ENCODE measurements at places on chromosomes 5 and 9.

GRCh38 chr5:50401336-50401735 lies 39.8 kb downstream of the EMB start:
- DNase-seq, result no peak

- DNase-seq, result no peak
Observed at GRCh38 chr5:76766746-76767145, 50.8 kb downstream of the F2R start.

DNA sequence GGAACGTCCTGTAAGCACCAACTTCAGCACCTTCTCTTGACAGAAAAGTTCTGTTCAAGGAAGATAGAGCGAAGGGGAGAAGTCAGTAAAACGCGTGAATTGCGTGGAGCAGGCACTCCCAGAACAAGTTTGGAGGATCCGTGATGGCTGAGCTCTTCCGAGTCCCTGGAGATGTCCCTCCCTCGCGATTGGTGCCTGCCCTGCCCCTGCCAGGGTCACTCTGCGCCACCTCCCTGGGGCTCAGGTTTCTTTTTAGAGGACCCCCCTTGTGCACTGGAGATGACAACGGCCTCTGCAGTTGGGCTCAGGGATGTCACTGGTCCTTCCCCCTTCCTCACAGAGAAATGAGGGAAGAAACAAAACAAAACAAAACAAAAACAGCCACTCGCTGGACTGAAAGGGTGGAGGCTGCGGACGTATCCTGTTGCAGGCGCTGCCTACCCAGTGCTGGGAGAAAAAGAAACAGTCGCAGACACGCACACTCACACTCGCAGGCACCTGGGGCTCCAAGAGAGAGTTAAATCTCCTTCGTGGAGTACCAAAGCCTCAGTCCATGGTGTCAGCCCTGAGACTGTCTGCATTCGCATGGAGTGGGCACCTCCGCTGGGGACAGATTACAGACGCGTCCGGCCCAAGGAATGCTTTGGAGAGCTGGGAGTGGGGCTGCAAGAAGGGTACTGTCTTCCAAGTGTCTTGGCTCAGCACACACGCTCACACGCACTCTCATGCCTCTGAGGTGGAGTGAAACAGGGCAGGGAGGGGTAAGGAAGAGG lies 512.7 kb downstream of the SLCO4C1 start:
- DNase-seq, result no peak

GRCh38 chr5:73351593-73351992 lies 97.0 kb downstream of the FOXD1 start:
- DNase-seq, result no peak

- DNase-seq, result no peak
Observed at GRCh38 chr5:179313849-179314521, 31.3 kb downstream of the ADAMTS2 start.

- no peak for DNase-seq
Observed at GRCh38 chr5:39437467-39437866, 12.7 kb upstream of the DAB2 start.

DNA sequence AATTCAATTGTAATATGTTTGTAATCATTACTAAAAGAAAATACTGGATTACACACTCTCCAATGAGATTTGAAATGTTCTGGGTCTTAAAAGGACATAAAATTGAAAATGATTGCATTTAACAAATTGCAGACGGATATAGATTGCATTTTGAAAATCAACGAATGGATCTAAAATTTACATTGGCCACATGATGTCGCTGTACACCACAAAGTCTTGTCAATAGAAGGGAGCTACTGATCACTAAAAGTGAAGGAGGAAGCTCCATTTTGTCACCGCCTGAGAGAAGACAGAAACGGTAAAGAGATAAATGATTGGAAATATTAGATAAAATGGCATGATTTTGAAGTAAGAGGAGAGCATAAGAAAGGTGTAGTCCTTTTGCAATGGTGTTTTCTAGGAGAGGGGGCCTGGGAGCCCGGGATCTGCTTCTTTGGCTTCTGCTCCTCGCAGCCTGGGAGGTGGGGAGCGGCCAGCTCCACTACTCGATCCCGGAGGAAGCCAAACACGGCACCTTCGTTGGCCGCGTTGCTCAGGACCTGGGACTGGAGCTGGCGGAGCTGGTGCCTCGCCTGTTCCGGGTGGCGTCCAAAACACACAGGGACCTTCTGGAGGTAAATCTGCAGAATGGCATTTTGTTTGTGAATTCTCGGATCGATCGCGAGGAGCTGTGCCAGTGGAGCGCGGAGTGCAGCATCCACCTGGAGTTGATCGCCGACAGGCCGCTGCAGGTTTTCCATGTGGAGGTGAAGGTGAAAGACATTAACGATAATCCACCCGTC lies at the start of gene PCDHA1:
Gene PCDHA1 (plus strand): TSS at position 236 of the 782 bp plus-strand sequence.
- no peak for DNase-seq

DNA sequence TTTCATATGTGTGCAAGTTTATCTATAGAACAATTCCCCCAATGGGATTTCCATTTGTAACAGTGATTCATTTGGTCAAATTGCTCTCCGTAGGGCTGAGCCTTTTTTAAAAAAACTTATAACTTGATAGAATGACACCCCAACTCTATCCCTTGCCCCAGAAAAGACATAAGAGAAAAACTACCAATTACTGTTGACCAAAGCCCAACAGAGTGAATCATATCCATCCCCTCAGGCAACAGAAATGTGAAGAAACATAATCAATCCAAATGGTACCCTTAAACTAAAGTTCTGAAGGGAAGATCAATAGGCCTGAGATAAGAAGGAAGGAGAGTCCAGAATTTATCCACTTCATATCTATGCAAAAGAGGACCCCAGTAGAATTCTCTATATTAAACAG lies 17.8 kb downstream of the TICAM2 start:
- DNase-seq, result no peak

DNA sequence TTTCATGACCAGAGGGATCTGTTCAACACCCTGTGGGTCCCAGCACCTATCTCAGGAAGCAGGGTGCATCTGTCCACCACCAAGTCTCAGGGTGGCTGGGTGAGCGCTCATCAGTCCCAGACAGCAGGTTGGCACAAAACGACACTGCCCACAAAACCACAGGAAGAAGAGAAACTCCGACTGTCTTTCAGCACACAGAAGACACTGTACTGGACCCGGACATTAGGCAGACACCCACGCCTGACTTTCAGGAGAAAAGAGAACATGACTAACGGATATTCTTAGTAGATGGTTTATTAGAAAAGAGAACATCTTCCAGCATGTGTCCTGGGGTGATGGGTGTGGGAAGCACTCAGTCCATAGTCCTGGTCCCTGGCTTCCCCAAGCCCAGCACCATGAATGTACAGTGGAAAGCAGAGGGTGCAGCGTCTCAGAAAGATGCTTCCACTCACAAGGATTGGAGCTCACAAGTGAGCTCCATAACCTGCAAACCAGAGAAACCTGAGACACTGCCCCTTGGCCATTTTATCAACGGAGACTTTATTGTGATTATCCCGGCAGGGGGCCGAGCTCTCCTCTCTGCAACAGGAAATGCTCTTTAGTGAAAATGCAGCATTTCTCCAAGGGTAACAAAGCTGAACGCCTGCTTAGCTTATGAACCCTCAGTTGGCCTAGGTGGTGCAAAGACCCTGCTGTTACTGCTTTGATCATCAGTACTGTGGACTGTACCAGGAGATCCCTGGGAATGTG lies 35.8 kb upstream of the LCP2 start:
- DNase-seq, result peak; percentile 47

DNA sequence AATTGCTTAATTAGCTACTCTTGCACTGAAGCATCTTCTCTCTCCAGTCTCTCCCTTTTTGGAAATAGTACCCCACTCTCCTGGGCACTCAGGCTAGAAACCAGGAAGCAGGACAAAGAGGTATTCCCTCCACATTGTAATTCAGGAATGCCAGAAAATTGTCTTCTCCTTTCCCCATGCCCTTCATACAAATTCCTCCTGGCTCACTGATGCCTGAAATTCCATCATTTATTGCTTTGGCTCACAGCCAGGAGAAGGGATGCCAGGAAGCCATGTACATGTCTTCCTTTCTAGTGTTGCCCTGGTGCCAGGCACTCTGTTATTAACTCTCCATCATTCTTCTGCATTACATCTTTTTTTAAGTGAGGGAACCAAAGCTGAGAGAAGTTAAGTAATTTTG lies 716.5 kb upstream of the C9orf72 start:
- no peak for DNase-seq

DNA sequence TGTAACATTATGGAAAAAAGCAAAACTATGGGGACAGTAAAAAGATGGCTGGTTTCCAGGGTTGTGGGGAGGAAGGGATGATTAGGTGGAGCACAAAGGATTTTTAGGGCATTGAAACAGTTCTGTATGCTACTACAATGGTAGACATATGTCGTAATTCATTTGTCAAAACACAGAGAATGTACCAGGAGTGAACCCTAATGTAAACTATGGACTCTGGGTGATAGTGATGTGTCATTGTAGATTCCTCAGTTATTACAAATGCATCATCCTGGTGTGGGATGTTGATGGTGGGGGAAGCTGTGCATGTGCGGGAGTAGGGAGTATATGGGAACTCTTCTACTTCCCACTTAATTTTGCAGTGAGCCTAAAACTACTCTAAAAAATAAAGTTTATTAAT lies 135.0 kb upstream of the GABRP start:
- DNase-seq, result no peak

- no peak for DNase-seq
Observed at GRCh38 chr5:114360357-114360756, 1.5 kb upstream of the KCNN2 start.

DNA sequence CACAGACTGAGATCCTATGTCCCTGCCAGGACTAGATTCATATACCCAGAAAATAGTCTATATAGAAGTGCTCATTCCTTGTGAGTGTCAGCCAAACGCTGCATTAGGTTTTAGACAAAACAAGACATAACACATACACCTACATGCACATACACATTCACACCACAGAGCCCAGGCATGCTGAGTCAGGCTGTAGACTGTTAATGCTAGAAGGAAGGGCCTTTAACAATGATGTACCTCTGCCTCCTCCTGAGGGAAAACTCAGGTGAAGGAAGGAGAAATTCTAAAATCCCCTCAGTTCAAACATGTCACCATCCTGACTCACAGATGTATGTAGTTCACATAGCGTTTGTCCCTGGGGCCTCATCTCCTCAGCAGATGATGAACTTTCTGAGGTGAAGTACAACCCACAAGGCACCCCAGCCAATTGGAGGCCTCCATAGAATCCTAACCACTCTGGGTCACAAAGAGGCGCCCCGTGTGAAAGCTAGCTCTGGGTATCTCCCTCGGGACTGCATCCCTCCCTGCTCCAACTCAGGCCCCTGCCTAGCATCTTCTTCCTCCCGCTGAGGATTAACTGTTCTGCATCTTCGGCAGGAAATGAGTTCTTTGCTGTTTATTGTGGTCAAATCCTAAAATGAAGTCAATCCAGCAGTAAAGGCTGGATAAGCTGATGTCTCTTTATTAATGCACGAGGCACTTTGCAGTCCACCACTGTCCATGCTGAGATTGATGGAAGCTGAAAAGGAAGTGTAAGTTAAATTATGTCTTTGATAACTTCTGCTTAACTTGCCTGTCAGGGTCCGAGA lies 40.8 kb upstream of the FSTL4 start:
- no peak for DNase-seq

GRCh38 chr5:68780299-68780955 lies 313.4 kb upstream of the SLC30A5 start:
- DNase-seq, result no peak

- DNase-seq, result no peak
Observed at GRCh38 chr5:7802855-7803254, 48.1 kb downstream of the CFAP90 start.

DNA sequence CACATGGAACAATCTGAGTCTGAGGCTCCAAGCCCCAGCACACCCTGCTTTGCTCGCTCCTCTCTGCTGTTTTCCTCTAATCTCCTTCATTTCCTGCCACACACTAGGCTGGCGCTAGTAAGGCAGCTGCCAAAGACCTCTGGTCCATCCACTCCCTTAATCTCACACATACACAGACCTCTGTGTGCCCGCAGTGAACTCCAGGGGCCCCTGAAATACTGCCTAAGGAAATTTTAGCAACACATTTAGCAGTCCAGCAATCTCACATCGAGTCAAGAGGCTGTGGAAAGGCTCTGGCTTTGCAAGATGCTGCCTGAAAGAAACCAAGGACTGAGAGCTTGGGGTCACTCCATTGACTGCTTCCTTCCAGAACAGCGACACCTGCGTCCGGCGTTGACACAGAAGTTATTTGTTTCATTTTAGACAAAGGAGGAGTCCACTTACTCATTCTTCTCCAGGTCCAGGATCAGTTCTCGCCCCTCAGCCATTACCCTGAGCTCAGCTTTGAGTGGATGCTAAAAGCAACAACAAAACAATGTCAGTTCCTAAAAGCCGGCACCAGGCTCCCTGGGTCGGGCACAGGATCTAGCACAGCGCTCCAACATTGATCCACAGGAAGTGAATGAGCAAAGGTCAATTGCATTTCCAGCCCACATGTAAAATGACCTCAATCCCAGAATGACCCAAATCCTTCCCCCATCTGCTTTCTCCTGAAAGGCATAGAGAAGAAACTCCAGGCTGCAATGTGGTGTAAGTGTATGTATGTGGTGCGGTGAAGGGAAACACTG lies 11.5 kb downstream of the ADAM19 start:
- DNase-seq, result no peak

GRCh38 chr9:37508135-37508833 lies 22.5 kb downstream of the POLR1E start:
- DNase-seq, result no peak

DNA sequence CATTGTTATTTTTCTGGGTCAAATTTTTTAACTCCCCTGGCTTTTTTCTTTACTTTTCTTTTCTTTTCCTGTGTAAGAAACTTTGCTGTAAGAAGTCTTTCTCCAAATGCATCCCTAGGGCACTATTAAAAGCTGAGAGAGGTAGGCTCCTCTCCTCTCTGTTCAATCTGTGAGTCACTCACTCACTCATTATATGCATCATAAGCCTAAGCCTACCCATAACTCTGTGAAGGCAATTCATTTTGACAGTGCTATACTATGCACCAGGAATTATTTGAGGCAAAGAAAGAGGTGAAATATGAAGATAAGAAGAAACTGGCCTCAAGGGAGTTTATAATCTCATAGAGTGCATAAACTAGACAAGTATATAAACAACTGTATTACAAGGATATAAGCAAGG lies 67.9 kb upstream of the PRR16 start:
- no peak for DNase-seq

DNA sequence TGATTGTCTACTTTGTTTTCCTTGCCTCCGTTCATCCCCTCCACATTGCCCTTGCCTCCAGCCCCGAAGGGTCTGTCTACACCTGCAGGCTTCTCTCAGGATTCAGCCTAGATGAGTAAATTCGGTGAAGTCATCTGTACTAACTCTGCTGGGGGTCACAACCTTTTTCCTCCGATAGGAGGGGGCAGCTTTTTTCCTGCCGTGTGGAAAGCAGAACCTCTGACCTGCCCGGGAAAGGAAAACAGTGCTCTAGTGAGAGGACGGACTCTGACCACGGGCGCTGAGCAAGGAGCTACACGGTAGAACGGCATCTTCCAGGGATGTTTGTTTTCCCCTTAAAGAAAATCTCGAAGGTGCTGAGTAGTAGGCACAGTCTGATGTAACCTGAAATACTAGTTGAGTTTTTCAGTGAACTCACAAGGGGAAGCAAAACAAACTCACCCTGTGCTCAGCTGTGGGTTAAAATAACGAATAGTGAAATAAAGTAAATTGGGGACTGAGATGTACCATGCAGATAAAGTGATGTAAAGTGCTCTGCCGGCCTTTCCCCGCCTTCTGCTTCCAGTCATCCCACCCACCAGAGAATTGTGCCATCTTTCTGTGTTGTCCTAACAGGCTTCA lies 281.8 kb downstream of the AOPEP start:
- DNase-seq, result no peak

GRCh38 chr5:122102825-122103224 lies 24.8 kb upstream of the LOX start:
- DNase-seq, result no peak

Data from activated T-helper 9 cell treated with anti-CD3 and anti-CD28 coated beads, Interleukin-2, amount 50 U/mL, for 16 hours (primary cell).